ENCODE measurements at places on chromosomes 7 and 10.
A peak's percentile ranks its signal among the peaks of the same experiment; 100 is the strongest.

DNA sequence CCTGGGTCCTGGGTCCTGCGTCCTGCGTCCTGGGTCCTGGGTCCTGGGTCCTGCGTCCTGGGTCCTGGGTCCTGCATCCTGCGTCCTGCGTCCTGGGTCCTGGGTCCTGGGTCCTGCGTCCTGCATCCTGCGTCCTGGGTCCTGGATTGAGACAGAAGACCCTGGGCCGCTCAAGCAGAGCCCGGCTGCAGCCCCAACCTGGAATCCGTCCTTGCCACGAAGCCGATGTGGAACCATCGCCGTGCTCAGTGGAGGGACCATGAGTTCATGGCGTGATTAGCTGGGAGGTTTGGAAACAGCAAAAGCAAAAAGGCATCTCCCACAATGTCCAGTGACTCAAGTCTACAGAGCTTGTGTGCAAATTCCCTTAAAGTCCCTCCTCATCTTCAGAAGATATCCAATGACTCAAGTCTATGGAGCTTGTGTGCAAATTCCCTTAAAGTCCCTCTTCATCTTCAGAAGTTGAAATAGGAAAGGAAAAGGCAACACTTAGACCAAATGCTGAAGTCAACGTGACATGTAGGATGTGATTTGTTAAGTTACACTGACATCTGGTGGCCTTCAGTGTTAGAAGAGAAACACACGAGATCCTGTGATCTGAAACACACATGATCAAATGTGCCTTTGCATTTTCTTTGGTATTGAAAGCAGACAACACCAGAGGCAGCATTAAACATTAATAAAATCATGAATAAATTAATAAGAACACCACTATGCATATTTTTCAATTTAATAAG, 179.9 kb downstream of the PTPRN2 start:
- peak; percentile 41 for DNase-seq

GRCh38 chr7:72037516-72037915, 374.6 kb downstream of the CALN1 start:
- no peak for DNase-seq

- DNase-seq, result peak; percentile 63
Observed at GRCh38 chr10:72364239-72364777, 9.6 kb upstream of the DNAJB12 start.

DNA sequence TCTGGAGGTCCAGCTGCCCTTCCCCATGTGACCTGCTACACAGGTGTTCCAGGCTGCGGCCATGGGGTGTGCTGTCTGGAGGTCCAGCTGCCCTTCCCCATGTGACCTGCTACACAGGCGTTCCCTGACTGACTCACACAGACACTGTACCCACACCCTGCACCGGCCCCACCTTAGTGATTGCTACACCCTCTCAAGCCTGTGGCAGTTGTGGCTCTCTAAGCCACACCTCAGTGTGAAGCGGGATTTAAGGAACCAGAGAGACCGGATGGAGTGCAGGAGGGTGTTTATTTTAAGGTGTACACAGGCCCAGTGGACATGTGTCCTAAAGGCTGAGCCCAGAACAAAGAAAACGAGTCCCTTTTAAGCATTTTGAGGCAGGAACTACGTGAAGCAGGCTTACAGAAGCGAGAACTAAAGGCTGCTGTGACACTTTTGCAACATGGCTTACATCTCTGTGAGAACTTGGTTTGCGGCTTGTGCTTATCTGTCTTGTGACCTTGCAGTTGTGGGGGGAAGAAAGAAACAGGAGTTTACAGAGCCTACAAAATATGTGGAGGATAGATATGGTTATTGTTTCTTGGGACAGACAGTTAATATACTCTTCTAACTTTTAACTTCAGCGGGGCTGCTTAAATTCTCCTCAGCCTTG, 326.4 kb downstream of the PAXIP1 start:
- DNase-seq, result no peak

- DNase-seq, result no peak
Observed at GRCh38 chr7:43513251-43513650, 69.7 kb upstream of the STK17A start.

GRCh38 chr7:139738101-139738489, 39.7 kb downstream of the HIPK2 start:
- no peak for DNase-seq

DNA sequence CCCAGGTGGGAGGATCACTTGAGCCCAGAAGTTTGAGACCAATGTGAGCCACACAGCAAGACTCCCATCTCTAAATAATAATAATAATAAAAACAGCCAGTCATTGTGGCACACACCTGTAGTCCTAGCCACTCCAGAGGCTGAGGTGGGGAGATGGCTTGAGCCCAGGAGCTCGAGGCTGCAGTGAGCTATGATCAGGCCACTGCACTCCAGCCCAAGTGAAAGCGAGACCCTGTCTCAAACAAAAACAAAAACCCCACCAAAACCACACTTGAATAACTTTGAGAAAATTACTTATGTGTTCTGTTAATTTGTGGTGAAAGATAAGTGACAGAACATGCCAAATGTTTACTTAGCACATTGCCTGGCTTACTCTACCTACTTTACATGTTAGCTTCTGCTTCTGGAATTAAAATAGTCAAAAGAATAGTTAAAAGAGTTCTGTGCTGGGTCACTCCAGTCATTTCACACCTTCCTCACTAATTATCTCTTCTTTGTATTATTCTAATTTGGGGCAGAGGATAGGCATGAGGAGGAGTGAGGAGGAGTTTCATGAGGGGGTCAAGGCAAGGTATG, 9.8 kb downstream of the TMEM60 start:
- no peak for DNase-seq

GRCh38 chr10:58384544-58384998, 639 bp upstream of the TFAM start:
- DNase-seq, result no peak

GRCh38 chr7:121752706-121753105, 120.3 kb upstream of the PTPRZ1 start:
- DNase-seq, result no peak

DNA sequence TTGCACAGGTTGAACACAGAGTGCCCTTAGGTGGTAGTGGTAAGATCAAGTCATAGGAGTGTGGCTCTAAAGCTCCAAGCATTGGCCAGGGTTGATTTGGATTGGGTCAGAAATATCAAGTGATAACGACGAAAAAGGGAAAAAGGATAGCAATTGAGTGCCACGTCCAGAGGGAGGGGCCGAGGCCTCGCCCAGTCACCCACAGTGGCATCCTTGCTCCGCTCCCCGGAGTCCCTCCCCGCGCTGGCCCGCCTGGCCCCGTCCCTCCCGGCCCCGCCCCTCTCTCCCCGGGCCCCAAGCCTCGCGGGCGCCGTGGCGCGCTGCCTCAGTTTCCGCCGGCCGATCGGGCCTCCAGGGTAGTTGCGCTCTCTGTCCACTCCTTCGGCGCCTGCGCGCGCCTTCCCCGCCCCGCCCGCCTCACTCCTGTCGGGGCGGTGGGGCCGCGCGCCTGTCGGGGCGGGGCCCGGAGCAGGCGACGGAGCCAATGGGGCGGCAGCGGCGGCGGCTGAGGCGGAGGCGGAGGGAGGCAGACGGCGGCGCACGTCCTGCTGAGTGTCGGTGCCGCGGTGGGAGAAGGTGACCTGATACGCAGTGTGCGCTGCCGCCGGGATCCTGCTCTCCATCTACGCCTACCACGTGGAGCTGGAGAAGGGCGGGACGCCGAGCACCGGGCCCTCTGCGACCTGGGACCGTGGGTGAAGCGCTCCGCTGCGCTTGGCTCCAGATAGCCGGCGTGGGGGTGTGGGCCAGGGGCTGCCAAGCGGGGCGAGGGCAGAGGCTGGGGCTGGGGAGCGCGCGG, 209.1 kb upstream of the ZNF722 start:
- DNase-seq, result no peak

DNA sequence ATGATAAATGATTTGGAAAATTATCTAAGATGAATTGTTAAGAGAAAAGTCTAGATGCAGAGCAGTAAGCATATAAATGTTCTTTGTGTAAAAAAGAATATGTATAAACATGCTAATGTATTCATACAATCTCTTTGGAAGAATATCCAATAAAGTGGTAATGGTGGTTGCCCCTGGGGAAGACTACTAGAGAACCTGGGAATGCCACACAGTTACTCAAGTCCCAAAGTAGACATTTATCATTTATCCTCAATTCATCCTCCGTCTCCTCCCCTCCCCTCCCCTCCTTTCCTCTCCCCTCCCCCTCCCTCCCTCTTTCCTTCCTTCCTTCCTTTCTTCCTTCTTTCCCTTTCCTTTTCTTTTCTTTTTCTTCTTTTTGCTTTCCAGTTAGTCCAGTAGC, 51.7 kb downstream of the LRRC18 start:
- no peak for DNase-seq

- DNase-seq, result no peak
Observed at GRCh38 chr7:128158370-128158769, 82.7 kb upstream of the LEP start.

DNA sequence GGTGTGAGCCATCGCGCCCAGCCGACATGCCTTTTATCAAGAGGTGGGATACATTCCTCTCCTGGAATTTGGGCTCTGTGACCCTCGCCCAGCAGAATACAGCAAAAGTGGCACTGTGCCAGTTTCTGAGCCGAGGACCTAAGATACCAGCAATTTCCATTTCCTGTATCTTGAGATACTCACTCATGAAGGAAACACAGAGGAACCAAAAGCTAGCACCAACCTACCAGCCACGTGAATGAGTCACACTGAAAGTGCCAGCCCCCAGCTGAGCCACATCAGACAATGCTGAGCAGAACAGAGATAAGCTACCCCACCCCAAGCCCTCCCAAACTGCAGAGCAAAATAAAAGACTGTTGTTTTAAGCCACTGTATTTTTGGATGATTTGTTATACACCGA, 56.3 kb downstream of the CACUL1 start:
- DNase-seq, result no peak

GRCh38 chr10:124523901-124524300, 62.3 kb downstream of the LHPP start:
- DNase-seq, result no peak

DNA sequence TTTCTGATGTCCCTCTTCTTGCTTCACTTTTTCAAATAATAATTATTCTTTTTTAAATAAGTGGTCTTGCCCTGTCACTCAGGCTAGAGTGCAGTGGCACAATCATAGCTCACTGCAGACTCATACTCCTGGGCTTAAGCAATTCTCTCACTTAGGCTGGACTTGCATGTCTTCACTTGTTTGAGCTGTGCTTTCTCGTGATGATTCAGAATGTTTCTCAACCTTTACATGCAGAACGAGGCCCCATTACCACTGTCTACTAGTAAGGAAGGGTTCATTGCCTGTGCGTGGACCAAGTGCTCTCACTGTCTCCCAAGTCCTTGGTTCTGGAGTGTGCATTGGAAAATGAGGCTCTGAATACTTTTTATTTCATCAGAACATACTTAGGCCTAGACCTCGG, 468.6 kb upstream of the COBL start:
- DNase-seq, result no peak
